Neural progenitor cell (in vitro differentiated cells): ENCODE measurements at places on chromosomes 16 and 17. TPM values are rescaled to one million over a fixed set of nuclear protein-coding genes. Genes with fewer than 3 reads are reported as not detected.

The MFSD6L gene
- total RNA-seq, result not detected in 2 replicates

The BCO1 gene
- 3.5 and 4.2 TPM in 2 replicates for total RNA-seq

The TPSD1 gene
- total RNA-seq, result not detected in 2 replicates

The HBA1 gene
- not detected in 2 replicates for total RNA-seq

The AMFR gene
- 38.7 and 51.3 TPM in 2 replicates for total RNA-seq

The SPG7 gene
- total RNA-seq, result 122 and 240 TPM in 2 replicates

The SPATA22 gene
- total RNA-seq, result not detected in 2 replicates
